ENCODE measurements at places on chromosomes 16 and 17. TPM values are rescaled to one million over a fixed set of nuclear protein-coding genes. Genes with fewer than 3 reads are reported as not detected.

TOX3 gene
- not detected for total RNA-seq

ABCA9 gene
- 10.9 TPM for total RNA-seq

GRCh38 chr17:40355123-40355803, 9.3 kb downstream of the GJD3 start:
- DNase-seq = peak; percentile 89

GRCh38 chr17:74147056-74147835, 56.2 kb upstream of the RPL38 start:
- peak; percentile 40 for DNase-seq

DNA sequence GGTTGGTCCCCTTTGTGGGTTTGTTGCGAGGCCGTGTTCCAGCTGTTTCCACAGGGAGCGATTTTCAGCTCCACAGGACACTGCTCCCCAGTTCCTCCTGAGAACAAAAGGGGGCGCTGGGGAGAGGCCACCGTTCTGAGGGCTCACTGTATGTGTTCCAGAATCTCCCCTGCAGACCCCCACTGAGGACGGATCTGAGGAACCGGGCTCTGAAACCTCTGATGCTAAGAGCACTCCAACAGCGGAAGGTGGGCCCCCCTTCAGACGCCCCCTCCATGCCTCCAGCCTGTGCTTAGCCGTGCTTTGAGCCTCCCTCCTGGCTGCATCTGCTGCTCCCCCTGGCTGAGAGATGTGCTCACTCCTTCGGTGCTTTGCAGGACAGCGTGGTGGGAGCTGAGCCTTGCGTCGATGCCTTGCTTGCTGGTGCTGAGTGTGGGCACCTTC, 27.3 kb upstream of the STH start:
- no peak for DNase-seq

DNA sequence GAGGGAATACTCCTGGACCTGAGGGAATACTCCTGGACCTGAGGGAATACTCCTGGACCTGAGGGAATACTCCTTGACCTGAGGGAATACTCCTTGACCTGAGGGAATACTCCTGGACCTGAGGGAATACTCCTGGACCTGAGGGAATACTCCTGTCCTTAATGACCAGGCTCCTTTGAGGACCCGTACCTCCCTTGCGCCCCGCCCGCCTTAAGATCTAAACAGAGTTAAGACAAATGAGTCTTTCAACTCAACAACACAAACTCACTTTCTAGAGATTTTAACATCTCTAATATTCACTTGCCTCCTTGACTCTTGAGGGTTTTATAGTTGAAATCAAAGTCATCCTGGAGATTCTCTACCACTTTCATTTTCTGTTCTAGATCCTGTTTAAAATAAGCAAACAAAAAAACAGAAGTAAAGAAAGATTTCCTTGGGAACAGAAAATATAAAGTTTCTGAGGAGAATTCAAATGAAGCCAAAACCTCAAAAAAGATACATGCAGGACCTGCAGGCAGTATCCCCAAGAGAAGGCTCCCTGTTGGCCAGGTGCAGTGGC, 49.7 kb downstream of the STAT3 start:
- DNase-seq = no peak

GRCh38 chr16:81676883-81677737, 102.0 kb upstream of the PLCG2 start:
- DNase-seq = no peak

DNA sequence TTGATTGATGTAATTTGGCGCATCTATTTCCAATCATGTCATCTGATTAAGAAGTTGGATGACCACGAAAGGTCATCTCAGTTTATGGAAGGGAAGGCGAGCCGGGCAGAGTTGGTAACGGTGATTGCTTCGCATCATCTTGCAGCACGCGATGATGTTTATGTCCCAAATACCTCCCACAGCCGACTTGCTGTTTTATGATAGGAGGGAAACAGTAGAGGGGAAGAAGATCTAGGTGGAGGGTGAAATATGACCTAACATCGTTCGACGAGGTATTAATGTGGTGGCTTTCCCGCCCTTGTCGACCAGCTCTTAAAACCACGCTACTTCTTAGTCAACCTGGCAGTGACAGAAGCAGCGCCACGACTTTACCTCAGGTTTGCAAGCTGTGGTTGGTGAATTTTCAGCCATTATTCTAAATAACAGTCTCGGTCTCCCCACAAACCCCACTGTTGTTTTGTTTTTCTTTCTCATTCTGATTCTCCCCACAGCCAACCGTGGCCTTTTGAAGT, 805 bp upstream of the TANC2 start:
- no peak for DNase-seq

Data from ascending aorta (tissue), 2 donors.